Naive B cell (primary cell): ENCODE measurements at places on chromosomes 3 and 15.

GRCh38 chr15:43414196-43414595 lies 43.3 kb downstream of the TUBGCP4 start:
- no peak for DNase-seq

- DNase-seq = no peak
Observed at GRCh38 chr15:30001602-30002001, 81.2 kb upstream of the GOLGA8J start.

GRCh38 chr3:73513260-73513659 lies 111.5 kb downstream of the PDZRN3 start:
- no peak for DNase-seq

- no peak for DNase-seq
Observed at GRCh38 chr15:71330638-71331162, 215.4 kb downstream of the THSD4 start.

DNA sequence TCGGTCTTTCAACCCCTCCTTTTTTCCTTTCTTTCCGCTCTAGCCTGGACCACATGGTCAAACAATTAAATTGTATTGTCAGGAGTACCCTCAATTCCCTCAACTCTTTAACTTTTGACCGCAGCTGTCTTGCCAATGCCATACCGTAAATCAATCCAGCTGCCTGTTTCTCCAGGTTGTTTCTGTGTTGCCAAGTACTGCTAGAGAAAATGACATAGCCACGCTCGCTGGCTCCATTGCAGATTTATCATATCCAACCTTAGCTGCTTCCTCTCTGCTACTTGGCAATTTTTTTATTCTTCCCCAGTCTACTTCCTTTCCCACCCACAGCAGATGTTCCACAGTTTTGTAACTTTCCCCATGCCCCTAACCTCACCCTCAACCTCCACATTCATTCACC lies 60.0 kb downstream of the ZNF385D start:
- DNase-seq = no peak

- no peak for DNase-seq
Observed at GRCh38 chr15:69908590-69909420, 188.9 kb downstream of the TLE3 start.
